NCI-H187 (cell line): ENCODE measurements at places on chromosomes 2 and 18.

DNA sequence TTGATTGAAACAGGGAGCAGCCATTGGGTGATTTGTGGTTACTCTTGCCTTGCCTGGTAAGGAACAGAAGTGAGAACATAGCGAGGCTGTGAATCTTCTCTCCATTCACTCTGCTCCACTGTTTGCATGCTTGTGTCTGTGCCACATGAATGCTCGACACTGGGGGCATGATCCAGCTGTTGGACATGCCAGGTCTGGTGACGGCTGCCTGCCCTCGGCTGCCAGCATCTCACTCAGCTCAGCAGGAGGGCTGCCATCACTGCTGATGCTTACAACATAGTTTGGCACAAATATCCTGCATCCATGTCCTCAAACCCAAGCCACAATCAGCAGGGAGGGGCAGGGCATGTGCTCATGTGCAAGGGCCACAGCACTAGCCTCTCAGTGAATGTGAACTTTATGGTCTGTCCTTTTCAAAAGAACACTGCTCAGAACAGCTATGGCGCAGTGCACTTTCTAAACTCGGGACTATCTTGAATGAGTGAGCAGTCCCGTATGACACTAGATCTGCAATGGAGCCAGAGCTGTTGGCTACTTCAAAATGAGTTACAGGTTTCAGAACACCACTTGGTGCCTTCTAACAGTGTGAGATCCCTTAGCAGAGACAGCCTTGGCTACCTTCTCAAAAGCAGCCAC lies 126.3 kb downstream of the NRP2 start:
- no peak for DNase-seq

- DNase-seq: no peak
Measured at GRCh38 chr2:46488389-46488788, 9.0 kb downstream of the TMEM247 start.

GRCh38 chr2:207725873-207726578 lies 14.6 kb downstream of the CCNYL1 start:
- no peak for DNase-seq

- DNase-seq: no peak
Measured at GRCh38 chr2:127100251-127101047, 6.5 kb downstream of the BIN1 start.

DNA sequence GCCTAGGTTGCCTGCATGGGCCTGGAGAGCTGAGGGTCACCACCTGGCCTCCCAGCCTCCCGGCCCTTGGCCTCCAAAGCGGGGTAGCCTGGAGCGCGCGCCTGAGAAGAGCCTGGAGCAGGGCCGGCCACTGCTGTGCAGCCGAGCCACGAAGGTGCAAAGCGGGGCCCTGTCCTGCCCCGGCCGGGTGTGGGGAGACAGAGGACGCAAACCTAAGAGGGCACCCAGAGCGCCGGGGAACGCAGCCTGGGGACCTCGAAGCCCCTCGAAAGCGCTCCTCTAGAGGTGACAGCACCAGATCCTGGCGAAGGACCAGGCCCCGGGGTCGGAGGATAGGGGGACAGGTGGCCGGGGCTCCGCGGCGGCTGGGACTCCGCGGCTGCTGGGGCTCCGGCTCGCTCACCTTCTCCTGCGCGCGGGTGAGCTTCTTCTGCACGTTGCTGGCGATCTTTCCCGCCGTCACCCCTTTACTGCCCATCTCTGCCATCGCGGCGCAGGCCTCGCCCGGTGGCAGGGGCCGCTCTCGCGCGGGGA lies 430 bp downstream of the BIN1 start:
- no peak for DNase-seq

GRCh38 chr2:174365571-174365970 lies 30.0 kb upstream of the SCRN3 start:
- DNase-seq: no peak

- DNase-seq: no peak
Measured at GRCh38 chr2:85191157-85191556, 58.0 kb downstream of the TCF7L1 start.

- peak; percentile 32 for DNase-seq
Measured at GRCh38 chr2:110748489-110748867, 16.1 kb downstream of the ACOXL start.
